SW 1271 (cell line): ENCODE measurements at places on chromosomes 16 and 17.

- no peak for DNase-seq
These were observed 185.1 kb downstream of the KATNIP start for GRCh38 chr16:27735031-27735430.

GRCh38 chr17:46832945-46833839 is 14.7 kb upstream of the WNT3 start:
- no peak for DNase-seq

DNA sequence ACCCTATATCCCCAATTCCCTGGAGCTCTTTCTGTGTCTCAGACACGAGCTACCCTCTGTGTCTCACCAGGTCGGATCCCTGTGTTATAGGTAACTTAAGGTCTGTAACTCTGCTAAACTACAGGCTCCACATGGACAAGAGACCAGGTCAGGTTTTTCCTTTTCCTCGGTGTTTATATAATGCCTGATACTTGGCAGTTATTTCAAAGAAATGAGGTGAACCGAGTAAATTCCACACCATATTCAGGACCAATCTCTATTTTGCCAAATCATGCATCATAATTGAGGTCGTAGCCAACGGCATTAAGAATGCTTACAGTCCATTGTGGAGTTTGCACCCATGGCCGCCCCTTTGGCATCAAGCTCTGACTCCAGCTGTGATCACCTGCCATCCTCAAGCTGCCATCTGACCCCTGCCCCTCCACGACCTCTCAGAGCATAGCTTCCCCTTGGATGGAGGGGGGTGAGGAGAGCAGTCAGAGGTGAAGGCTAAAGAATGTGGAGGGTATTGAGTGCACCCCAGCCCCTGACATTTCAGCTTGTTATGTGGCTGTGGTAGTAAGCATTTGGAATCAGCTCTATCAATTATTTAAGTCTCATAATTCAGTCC is 434.7 kb upstream of the RBFOX1 start:
- DNase-seq, result no peak

GRCh38 chr17:61196302-61196704 is 203.3 kb upstream of the TBX2 start:
- DNase-seq, result no peak

DNA sequence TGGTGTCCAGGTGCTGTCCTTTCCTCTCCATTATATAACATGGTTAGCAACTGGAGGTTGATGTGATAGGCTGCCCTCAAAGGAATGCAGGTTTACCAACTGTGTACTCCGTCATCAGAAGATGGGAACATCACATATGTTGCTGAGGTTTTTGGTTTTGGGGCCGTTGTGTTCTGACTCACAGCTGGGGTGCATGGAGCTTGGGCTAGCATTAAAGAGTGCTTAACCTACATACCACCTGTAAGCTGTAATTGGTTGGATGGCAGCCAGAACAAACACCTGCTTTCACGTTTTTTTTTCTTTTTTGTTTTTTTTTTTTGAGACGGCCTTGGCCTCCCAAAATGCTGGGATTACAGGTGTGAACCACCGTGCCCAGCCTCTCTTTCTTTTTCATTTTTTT is 20.9 kb downstream of the TMEM11 start:
- no peak for DNase-seq

- DNase-seq, result no peak
These were observed 67.5 kb downstream of the GNAO1 start for GRCh38 chr16:56258508-56259424.

- DNase-seq, result no peak
These were observed 248.1 kb downstream of the HS3ST3A1 start for GRCh38 chr17:13353590-13353989.

DNA sequence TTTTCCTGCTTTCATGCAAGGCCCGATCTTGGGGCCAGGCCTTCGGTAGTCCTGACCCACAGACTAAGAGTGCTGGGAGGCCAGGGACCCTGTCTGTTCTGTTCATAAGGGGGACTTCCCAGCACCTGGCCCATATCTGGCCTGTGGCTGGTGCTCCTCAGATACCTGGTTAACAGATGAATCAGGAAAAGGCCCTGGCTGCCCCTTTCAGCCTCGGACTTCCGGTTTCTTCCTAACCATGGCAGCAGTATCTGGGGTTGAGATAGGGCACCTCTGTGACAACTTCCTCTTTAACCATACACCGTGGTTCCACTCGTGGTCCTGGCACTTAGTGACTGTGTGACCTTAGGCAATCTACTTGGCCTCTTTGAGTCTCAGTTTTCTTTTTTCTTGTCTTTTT is 18.4 kb downstream of the PLCG2 start:
- no peak for DNase-seq

DNA sequence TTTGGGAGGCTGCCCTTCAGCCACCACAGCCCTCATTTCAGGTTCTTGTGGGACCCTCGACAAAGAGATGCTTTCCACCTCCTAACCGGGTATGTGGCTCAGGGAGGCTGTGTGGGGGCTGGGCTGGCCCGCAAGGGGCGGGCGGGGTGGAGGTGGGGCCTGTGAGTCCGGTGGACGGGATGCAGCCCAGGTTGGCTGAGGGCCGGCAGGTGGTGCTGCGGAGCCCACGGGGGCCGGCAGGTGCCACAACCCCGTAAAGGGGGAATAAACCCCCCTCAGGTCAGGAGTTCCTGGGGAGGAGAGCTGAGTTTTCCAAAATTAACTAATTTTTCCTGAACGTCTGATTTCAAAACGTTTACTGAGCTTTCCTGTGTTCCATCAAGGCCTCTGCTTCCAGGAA is 4.9 kb upstream of the CIAO3 start:
- no peak for DNase-seq

DNA sequence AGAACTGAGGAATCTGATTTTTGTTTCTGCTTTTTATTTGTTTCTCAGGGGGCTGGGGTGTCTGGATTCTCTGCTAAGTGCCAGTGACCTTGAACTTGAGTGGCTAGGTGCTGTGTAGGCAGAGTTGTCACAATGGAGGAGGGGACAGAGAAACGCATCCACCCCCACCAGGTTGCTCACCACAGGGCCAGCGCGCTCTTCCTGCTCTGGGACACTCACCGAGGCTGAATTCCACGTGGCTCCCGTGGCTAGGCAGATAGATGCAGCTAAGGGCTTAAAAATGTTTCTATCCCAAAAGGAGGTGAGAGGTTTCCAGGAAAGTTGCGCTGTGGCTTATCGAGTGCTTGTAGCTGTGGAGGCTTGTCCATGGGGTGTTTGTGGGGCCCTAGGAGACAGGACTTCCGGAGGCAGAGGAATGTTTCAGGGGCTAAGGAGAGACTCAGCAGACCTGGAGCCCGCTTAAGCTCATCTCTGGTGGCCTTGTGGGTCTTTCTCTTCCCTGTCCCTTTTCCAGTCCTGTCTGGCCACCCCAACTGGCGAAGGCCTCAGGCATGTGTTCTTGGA is 36.8 kb downstream of the ADCY7 start:
- no peak for DNase-seq

DNA sequence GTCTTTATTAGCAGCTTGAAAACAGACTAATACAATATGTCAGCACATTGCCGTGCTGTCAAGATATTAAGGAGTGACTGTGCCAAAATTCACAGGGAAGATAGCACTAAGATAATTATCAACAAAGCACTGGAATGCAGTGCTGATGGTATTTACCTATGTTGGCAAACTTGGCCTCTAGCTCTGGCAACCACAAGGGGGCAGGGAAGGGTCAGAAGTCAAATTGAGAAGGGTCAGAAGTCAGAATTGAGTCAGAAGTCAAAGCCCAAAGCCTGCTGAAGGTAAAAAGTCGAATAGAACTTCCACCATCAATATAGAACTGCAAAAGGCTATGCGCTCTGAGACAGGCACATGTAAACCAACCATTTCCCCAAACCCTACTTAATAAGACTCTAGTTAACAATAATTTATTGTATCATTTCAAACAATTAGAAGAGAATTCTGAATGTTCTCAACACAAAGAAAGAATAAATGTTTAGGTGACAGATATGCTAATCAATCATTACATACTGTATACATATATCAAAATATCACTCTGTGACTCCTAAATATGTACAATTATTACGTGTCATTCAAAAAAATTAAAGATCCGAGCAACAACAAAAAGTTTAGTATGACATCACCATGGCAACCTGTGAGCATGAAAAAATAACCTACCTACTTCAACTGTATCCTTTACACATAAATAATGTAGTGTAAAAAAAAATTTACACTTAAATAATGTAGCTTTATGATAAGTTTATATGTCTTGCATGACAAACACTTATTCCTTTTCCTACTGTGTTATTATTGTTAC is 916.1 kb downstream of the KCNJ2 start:
- peak; percentile 48 for DNase-seq

GRCh38 chr17:27284811-27285415 is 9.0 kb upstream of the WSB1 start:
- no peak for DNase-seq

DNA sequence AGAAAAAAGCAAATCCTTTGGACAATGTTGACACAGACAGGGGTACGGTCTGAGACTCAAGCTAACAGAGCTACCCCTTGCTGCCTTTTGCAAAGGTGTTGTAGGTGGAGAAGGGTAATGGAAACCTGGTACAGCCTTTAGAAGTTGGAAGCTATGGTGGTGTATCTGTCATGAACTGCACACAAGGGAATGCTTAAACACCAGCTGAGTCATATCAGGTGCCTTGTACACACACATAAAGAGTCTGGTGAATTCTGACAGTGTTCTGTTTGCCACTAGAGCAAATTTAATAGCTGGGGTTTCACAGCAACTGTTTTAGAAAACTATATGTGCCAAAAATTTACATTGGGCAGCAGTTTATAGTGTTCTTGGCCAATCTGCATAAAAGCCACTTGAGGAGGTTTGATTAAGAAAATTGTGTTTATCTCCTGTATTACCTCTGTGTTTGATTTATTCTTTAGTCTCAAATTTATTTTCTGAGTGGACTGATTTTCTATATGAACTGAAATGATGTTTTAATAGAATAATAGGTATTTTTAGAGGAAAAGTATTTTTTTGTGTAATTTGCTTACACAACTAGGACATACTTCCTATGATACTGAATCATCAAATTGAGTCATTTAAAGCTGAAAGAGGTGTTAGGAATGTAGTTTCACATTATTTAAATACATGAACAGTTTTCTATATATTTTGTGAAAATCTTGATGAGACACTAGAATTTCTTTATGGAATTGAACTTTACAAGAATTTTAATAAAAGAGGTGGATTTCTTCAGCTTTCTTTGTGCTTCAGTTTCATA is 136.9 kb downstream of the MAP2K6 start:
- no peak for DNase-seq

DNA sequence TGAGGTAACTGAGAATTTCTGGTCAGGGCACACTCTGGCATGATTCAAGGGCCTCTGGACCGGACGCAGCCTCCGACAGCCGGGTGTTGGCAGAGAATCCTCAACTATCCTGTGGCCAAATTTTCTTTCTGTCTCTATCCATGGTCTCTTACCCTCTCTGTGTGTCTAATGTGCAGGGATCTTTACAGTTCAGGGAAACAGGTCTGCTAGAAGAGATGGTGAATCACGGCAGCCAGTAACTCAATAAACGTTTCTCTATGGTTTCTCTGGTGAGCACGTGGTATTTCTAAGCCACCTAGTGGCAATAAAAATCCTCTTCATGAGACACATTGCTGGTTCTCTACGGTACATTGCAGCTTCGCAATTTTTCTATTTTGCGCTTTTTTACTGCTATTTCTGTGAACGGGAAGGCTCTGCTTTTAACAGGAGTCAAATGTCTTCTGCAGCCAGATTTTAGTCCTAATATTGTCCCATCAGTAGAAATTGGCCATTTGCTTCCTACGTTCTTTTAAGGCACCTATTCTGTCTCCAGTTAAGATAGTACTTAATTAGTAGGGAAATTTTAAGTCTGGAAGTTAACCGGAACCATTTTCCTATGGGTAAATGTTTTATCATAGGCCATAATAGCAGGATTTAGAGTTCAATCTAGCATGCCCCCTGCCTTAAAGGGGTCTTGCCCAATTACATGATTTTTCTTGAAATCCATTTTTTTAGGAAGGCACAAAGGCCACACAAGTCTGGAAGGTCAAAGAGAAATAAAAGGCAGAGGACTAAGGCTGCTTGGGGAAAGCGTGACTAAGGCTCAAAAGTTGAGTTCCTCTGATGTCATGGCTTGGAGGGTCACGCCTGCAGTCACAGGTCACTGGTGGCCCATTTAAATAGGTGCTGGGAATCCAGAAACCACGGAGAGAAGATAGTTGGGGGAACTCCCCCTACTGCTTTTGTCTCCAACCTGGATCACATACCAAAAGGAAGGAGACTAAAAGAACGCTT is 31.5 kb downstream of the QPRT start:
- peak; percentile 70 for DNase-seq

GRCh38 chr16:26644912-26645543 is 421.7 kb upstream of the C16orf82 start:
- DNase-seq, result no peak

DNA sequence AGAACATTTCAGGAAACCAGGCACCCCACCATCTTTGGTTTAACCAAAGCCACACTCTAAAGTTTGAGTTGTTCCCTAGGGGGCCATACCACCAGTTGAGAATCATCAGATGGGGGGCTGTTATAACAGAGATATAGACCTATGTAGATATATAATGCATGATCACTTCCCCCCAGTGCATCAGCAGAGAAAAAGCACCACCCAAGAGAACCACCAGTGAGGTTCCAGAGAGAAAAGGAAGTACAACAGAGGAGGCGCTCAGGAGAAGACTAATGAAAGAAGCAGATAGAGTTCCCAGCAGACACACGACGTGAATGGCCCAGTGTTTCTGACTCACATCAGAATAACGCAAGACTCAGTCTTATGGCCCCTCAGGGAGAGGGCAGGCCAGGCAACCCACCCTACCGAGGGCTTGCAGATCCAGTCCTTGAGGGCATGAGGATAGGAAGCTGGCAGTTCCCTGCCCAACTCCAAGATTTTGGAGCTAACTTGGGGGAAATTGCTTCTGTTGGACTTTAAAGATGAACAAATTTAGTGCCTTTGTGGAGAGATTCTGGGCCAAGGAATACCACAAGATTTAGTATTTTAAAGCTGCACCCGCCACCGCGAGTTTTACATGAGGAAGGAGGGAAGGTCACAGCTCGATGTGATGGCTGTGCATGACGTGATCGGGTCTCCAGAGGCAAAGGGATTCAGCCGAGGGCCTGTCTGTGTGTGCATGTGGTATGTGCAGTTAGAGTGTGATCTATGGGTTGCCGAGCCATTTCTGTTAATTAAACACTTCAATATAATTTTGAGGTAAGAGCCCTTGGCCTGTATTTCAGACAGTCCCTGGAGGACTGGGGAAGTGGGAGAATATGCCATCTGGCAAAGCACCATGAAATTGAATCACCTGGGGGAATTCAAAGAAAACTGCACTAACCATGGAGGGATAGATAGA is 53.1 kb downstream of the AIPL1 start:
- DNase-seq, result no peak

DNA sequence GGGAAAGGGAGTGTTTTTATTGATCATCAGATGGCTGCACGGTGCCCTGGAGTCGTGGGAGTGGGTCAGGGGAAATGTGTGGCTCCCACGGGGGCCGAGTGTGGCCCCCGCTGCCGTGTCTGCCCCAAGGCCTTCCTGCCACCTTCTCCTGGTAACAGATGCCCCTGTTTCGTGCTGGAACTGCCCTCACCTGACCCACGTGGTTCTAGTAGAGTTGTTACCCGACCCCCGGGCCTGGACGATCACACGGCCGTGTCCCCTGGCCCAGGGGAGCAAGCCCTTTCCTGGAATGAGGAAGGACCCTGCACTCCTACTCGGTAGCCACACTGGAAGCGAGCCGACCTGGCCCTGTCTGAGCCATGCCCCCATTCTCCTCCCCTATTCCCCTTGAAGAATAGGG is 37.6 kb downstream of the ACTG1 start:
- DNase-seq, result no peak
